ENCODE measurements at places on chromosomes 2 and 18.

GRCh38 chr2:216015722-216016464 is 2.5 kb upstream of the MREG start:
- DNase-seq = peak; percentile 67

DNA sequence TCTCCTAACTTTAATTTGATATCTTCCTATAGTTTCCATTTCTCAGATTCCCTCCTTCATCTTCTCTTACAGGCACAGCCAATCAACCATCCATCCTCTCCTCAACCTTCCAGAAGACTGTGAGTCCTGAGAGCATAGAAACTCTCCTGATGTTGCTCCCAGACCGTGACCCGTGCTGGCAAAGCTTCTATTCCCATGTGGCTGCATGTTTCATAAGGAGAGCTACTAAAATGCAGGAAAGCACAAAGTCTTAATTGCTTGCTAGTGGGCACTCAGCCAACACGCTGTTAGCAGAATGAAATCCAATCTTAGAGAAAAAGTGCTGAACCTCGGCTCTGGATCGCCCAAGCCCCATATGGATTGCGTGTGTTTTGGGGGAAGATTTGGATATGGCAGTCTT is 1244.7 kb upstream of the ZEB2 start:
- DNase-seq = no peak

- no peak for DNase-seq
Measured at GRCh38 chr2:156157670-156158069, 174.9 kb downstream of the NR4A2 start.

DNA sequence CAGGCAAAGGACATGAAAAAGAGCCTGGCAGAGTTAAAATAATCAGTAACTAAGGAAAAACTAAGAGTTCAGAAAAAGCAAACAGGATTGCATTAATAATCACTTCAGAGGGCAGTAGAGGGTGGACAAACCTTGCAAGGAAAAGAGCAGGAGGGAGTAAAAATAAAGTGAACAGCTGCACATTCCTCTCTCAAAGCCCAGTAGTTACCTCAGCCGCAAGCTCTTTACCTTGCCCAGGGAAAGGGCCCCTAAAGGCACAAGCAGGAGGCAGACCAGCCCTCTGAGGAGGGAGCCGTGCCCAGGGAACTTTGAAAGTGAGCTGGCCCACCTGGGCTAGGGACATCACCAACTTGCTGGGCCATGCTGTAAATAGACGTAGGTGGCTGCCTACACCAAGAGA is 196.9 kb downstream of the C1D start:
- DNase-seq = no peak

DNA sequence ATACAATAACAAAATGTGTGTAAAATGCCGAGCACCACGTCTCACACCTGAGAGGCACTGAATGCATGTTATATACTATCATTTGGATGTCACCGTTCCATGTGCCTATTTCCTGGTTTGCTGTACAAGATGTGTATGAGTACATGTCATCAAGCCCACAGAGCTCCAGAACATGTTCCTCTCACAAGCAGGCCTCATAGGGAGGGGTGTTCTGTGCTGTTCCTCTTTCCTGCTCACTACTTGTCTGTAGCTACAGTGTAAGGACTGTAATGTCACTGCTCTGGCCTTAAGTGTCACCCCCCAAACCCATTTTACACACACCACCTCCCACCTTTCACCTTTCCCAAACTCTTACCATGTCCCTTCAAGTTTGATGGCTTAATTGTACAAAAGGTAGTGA is 1.8 kb downstream of the AFF3 start:
- DNase-seq = no peak

DNA sequence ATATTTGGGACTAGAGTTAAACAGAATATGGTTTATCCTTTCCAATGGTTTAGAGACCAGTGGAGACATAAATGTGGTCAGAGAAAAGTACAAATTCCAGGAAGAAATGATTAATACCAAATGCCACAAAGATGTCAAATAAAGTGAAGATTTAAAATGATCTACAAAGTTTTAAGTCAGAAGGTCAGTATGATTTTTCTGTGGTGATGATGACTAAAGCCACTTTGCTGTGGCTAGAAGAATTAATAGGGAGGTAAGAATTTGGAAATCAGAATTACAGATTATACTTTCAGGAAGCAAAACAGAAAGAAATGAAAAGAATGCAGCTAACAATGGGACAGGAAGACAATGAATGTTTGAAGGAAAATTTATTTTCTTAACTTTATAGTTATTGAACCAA is 91.5 kb upstream of the CDH7 start:
- no peak for DNase-seq

DNA sequence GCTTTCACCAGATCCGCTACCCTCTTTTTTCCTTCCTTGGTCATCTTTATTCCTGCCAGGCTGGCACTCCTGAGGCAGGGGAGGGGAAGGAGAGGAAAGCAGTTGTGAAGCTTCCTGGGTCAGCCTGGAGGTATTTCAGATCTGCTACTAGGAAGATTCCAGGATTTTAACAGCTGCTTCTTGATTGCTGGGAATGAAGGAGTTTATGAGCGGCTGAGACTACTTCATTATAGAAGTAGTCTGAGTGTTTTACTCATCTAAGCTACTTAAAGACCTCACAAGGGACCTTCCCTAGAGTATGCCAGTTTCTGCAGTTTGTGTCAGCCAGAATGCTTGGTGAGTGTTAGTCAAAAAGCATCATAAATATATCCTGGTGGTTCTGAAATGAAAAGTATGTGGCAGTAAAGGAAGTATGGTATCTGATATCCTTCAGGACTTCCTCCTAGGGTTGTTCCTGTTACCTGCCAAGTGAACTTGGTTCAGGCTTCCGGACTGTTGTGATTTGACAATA is 1.9 kb downstream of the TANC1 start:
- no peak for DNase-seq

DNA sequence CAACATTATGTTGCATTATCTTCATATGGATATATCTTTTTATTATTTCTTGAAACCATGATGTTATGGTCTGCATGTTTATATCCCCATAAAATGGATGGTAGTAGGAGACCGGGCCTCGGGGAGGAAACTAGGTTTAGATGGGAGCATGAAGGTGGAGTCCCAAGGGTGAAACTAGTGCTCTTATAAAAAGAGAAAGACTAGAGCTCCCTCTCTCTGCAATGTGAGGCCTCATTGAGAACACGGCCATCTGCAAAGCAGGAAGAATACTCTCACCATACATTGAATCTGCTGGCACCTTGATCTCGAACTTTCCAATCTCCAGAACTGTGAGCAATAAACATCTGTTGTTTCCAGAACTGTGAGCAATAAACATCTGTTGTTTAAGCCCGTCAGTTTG is 64.0 kb downstream of the NXPH2 start:
- no peak for DNase-seq

- no peak for DNase-seq
Measured at GRCh38 chr2:10045561-10046355, 2.4 kb downstream of the KLF11 start.

DNA sequence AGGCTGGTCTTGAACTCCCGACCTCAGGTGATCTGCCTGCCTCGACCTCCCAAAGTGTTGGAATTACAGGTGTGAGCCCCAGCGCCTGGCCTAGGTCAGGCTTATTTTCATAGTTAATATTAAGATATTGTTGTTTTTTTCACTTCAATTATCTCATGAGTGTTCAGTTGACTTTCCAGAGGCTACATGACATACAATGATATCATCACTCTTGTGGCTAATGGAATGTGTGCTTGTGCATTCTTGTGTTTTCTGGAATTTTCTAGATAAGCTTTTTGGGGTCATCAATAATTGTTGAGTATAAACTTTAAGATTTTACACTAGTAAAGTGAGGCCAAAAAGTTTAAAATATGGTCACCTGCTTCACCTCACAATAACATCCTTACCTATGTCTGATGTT is 180.9 kb downstream of the FIGN start:
- DNase-seq = no peak

GRCh38 chr2:212929116-212929515 is 222.3 kb downstream of the IKZF2 start:
- DNase-seq = no peak
